Stimulated activated CD8-positive, alpha-beta memory T cell treated with anti-CD3 and anti-CD28 coated beads, Interleukin-15, amount 100 ng/mL, for 24 hours (primary cell): ENCODE measurements at places on chromosomes 3 and 15.

DNA sequence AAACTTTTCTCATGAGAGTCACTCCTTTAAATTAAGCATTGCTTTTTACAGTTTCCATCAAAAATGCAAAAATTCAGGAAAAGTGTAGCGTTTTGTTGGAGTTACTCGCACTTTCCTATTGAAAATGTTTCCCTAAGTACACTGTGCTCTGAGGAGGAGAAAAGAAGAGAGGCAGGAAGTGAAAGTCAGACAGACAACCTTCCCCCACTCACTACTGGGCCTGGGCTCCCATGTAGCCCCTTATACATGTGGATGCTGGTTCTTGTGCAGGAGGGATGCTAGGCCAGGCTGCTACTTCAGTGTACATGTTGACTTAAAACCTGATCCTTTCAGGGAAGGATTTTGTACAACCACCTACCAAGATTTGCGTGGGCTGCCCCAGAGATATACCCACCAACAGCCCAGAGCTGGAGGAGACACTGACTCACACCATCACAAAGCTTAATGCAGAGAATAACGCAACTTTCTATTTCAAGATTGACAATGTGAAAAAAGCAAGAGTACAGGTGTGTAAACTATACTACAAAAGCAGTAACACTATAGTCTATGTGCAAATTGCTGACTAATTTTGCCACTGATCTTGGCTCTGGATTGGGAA, 15.1 kb downstream of the KNG1 start:
- no peak for DNase-seq

DNA sequence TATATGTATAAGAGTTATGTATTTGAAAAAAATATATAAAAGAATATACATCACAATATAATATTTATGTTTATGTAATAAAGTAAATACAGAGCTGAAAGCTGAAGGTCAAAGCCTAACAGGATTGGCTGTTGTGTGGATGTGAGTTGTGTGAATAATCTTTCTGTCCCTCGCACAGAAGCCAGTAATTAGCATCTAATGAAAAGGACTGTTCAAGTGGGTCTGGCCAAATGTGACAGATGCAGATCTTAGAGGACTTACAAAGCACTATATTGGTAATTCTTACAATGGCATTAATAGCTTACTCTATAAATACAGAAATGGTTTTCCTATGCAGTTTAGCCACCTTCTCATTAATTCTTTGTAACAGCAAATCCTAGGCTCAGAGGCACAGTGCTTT, 2.4 kb downstream of the MKRN3 start:
- no peak for DNase-seq

DNA sequence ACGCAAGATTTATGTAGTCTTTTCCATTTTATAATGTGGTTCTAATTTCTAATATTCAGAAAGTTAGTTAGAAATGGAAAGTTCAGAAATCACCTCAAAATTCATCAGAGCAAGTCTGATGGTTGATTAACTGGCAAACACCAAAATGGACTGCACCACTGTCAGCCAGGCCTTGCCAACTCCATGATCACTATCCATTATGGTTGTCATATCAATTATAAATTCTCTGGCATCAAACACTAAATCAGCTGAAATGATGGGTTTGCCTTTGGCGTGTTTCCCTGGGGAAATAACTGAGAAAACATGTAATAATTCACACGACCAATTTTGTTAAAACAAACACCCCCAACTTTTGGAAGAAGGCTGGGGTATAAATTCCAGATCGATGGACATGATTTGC, 219.4 kb downstream of the CDIN1 start:
- DNase-seq = no peak

DNA sequence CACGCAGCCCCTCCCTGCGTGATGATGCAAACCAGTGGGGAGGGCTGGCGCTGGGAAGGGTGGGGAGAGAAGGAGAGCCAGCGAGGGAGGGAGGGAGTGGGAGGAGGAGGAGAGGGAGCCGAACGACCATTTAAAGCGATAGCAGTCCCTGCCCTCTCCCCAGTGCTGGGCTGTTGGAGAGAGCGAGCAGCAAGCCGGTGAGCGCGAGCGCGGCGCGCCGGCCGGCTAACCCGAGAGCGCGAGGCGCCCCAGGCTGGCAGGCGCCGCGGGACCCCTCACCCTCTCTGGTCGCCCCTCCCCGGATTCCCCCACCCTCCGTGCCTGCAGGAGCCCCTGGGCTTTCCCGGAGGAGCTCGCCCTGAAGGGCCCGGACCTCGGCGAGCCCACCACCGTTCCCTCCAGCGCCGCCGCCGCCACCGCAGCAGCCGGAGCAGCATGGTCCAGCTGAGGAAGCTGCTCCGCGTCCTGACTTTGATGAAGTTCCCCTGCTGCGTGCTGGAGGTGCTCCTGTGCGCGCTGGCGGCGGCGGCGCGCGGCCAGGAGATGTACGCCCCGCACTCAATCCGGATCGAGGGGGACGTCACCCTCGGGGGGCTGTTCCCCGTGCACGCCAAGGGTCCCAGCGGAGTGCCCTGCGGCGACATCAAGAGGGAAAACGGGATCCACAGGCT, at the start of gene GRM7:
Gene GRM7, plus strand, starts transcription at position 162 of the 671 bp plus-strand sequence.
- DNase-seq = no peak

- DNase-seq = no peak
These were observed 167.2 kb downstream of the MAGI1 start for GRCh38 chr3:65871305-65872141.

DNA sequence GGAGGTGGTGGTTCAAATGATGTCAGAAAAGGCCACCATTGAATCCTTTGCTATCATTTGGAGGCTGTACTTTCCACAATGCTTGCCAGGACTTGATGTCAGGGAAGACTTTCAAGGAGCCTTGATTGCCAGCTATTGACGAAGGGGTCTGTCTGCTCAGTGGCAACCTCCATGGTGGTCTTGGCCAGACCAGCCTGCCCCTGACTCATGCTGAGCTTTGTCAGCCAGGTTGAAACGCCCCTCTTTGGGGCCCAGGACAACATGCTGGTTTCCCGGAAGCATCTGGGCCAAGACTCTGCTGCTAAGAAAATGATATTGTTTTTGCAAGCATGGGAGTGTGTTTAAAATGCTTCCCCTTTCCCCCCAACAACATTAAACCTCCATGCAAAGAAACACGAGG, 26.7 kb downstream of the CGNL1 start:
- DNase-seq = no peak

- DNase-seq = no peak
These were observed 73.7 kb downstream of the FILIP1L start for GRCh38 chr3:100040451-100041225.

- DNase-seq = no peak
These were observed 874.0 kb downstream of the PLOD2 start for GRCh38 chr3:145286937-145287336.
